ENCODE measurements at places on chromosomes 2 and 18.

DNA sequence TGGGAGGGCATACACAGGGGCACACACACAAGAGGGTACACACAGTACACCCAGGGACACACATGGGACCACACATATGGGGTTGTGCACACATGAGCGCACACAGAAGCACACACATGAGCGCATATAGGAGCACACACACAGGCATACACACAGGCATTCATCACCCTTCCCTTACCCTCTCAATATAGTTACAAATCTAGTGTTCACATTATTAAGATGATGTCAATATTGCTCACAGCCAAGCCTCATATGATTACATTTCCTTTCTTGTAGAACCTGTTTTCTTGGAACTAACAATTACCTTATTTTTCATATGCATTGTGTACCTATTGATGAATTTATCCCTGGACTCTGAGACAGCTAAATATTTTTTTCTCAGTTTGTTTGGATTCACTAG, 156.7 kb downstream of the FHOD3 start:
- no peak for DNase-seq

- no peak for DNase-seq
These were observed 35.0 kb upstream of the CCDC85A start for GRCh38 chr2:56148825-56149224.

- no peak for DNase-seq
These were observed 256.6 kb downstream of the PIEZO2 start for GRCh38 chr18:10892786-10893185.

DNA sequence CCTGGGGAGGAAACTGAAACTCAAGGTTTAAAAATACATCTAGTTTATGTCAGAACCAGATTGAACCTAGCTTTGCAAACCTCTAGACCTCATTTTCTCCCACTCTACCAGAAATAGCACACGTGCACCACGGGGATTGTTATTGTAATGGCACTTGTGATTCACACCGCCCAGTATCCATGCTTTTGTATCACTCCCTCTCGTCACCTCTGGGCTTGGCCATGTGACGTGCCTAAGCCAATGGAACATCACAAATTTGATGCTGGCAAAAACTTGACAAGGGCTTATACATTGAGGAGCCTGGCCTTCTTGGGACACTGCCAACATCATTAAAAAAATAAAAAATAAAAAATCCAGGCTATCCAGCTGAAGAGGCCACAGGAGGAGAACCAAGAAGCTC, 495.8 kb upstream of the POU3F3 start:
- no peak for DNase-seq

GRCh38 chr2:197515315-197515738, 539 bp upstream of the MOB4 start:
- no peak for DNase-seq

DNA sequence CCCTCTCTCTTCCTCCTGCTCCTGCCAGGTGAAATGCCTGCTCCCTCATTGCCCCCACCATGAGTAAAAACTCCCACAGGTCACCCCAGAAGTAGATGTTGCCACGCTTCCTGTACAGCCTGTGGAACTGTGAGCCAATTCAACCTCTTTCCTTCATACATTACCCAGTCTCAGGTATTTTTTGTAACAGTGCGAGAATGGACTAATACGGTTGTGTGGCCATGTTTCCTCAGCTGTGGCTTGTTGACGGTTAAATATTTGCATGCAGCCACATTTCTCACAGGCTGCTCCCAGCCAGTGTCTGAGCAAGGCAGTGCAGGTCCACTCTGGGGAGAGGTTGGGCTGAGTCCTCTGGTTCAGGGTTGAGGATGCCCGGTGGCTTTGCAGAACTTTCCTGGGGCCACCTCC, 27.8 kb upstream of the COPS8 start:
- no peak for DNase-seq

GRCh38 chr2:65313954-65314256, 86.3 kb downstream of the ACTR2 start:
- no peak for DNase-seq

DNA sequence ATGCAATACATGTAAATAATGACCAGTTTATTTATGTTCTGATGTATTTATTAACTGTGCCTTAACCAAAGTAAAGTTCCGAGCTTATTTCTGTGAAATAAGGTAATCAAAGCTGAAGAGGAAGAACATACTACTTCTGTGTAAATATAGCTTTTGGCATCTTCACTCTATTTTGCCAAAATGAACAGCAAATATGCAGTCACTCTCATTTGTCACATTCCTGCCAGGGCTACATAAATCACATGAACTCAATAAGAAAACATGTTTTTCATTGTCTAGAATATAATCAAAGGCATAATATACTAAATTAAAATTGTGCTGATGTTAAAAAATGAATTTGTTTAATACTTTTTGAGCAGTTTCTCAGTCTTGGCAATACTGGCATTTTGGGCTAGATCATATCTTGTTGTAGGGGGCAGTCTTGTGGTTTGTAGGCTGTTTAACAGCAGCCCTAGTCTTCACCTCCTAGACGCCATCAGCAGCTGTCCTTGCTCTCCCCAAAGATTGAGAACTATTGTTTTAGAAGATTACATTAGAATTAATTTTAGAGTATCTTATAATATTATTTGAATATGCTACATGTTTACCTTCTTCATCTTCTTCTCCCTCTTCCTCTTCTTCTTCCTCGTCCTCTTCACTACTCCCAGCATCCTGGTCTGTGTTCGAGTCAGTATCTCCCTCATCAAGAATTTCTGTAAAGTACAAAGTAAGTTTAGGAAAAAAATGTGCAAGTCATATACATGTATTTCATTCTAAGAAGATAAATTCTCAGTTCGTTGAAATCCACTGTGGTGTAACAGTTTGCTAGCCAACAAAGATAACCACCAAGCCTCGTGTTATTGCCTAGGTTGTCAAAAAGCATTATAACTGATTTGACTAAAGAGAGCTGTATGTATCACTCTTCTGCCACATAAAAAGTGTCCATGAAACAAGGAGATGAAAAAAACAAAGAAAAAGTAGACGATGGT, 41.5 kb downstream of the CWC22 start:
- no peak for DNase-seq

DNA sequence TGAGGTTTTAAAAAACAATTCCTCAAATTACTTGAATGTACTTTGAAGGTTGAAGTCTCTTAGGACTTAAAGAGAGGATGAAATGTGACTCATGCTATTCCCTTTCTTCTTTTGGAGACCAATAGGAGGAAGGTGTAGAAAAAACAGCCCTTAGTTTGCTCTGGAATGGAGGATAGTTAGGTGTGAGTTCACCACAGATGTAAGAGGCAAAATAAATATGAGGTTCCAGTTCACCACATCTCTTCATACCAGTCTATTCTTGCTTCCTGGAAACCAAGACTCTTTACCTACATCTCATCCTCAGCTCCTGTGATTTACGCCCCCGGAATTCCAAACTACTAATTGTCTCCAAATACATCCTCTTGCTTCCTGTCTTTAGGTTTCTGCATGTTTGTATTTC, 77.5 kb upstream of the TTC21B start:
- no peak for DNase-seq

DNA sequence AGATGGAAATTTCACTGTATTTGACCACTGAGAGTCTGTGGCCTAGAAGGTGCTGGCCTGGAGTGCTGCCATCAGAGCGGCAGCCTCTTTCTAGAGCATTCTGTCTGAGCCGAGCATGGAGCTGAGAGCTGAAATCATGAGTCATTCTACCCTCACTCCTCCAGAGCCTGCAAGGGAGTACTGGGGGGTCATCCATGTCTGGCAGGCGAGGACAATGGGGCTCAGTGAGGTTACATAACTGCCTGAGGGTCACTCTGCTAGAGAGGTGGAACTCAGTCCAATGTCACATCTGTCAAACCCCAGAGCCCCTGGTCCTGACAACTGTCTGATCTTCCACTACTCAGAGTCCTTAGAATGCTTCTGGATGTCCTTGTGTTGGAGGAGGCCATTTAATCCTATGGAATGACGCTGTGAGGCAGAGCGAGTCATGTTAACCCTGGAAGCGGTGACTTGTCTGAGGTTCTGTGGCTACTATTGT, 65.3 kb downstream of the HAUS1 start:
- DNase-seq, result no peak

DNA sequence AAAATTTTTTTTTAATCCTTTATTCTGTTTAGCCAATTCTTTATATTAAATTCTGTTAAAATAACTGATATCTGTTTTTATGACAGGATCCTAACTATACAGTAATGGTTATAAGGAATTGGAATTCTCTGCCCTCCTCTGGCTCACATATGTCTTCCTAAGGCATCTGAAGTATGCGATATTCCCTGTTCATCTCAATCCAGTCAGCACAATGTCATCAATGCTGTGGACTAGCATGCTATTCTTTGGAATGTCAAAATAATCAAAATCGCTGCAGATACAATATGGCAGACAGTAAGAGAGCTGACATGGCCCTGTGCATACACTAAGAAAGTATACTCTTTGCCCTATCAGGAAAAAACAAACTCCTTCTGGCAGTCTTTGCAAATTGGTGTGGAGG, 107.6 kb downstream of the AP1S3 start:
- DNase-seq, result no peak

GRCh38 chr2:832635-833034, 118.0 kb upstream of the SNTG2 start:
- no peak for DNase-seq

DNA sequence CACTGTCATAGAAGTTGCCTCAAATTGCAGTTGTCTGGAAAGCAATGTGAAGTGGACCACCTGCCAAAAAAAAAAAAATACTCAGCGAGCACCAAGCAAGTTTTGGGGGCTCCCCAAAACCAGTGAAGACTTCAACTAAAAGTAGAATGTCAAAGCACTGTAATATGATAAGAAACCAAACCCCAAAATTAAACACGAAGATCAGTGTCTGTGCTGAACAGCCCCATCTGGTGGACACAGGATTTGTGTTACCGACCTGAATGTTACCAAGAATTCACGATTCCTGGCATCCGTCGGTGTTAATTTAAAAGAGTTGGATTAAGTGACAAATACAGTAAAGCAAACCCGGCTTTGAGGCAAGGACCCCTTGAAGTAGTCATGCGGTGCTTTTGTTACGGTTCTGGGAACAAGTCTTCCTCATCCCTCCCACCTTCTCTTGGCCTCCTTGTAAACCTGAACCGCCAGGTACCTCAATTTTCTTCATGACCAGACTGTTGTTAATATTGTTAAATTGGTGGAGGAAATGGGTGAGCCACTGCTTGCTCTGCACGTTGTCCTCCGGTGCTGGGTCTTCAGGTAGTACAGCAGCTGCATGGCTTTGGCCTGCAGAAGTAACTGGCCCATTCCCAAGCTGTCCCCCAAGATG, 31.3 kb upstream of the SSB start:
- peak; percentile 75 for DNase-seq

DNA sequence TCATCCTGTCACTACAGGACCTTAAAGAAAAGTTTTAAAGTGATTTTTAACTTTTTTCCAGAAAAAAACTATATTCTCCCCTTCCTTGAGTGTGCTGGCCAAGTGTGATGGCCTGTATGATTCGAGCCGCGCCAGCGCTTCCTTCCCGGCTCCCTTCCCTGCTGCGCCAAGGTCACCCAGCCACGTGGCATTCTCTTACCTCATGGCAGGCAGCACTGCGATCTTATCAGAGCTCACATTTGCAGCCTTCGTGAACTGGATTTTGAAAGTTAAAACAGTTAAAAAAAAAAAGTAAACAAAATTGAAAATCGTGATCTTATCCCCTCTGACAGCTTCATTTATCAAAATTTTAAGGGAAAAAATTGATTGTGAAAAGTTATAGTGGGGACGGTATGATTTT, 279.8 kb downstream of the PTGR3 start:
- DNase-seq, result no peak

- DNase-seq, result no peak
These were observed 29.9 kb downstream of the PPP1R1C start for GRCh38 chr2:182015334-182016109.

DNA sequence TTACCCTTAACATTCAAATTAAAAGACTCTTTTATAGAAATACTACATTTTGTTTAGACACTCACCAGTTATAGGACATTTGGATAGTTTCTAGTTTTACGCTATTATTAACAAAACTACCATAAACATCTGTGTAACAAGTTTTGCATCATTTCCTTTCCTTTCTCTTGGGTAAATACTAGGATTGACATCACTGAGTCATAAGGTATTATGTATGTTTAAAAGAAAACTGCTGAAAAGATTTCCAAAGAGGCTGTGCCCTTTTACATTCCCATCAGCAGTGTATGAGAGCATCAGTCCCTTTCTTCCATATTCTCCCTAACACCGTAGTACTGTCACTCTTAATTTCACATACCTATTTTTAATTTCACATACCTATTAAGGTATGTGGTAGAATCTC, 130.6 kb downstream of the USP34 start:
- no peak for DNase-seq

- DNase-seq, result no peak
These were observed 25.2 kb downstream of the B3GNT2 start for GRCh38 chr2:62221141-62221540.

DNA sequence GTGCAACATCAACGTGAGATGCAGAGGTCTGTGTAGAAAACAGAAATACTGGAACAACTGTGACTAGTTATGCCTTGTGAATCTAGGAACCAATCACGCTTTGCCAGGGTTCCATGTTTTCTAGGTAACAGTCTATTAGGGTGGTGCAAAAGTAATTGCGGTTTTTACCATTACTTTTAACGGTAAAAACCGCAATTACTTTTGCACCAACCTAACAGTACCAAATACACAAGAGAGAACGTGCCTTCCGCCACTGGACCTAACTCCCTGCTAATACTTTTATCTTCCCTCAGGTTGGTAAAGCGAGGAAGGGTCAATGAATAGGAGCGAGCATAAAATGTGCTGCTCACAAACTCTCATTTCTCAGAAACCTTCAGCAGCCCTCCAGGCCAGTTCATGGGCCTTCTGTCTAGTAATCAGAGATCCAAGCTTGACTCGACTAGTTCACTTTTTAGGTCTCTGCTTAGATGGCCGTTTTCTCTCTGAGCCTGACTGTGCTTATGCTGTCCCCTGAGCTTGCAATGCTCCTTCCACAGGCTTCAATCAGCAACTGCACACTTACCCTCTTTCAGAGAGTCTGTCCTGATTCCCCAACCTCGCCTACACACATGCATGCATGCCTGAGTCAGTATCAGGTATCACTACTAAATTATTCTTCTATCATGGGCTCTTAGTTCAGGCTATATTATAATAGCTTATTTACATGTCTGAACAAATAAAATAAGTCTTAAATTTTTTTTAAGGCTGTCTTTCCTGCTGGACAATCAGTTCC, 47.0 kb downstream of the PLEKHM3 start:
- DNase-seq, result no peak

DNA sequence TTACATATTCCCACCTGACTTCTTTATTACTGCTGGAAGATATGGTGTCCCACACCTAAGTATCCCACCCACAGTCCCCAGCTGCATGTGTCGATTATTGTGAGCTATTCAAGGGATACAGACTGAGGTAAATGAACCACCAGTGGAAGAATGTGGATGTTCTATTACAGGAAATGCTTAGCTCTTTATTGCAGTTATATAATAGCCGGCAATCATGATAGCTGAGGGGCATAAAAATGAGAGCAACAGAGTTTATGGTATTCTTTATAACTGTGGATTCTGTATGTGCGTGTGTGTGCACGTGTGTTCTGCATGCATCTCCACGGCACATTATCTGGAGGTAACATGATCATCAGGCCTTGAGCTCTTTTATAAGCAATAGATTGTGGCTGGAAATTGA, 198.9 kb downstream of the NEDD4L start:
- no peak for DNase-seq

Data from activated CD4-positive, alpha-beta T cell treated with anti-CD3 and anti-CD28 coated beads, Interleukin-2, Interleukin-6, amounts not matched to agents 100 ng/mL and 50 ng/mL, durations not matched to agents 16 hours and 8 hours (primary cell).